Kidney epithelial cell (primary cell): ENCODE measurements at places on chromosomes 11 and 22.

DNA sequence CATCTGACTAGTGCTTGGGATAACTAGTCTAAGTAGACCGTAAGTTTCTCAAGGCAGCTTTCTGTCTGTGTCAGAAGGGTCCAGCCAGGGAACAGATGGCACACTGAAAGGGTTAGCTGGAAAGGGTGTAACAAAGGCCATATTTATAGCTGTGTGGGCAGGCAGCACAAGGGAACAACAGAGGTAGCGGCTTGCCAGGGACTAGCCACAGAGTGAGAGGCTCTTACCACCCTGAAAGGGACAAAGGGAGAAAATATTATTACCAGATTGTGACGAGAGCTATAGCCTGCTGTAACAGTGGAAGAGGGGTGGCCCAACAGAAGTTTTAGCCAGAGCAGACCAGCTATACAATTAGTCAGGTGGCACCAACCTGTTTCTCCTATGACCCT lies 129.4 kb downstream of the CCDC34 start:
- no peak for DNase-seq

- peak; percentile 56 for DNase-seq
Measured at GRCh38 chr22:37121887-37122591, 12.5 kb upstream of the TMPRSS6 start.

- DNase-seq = no peak
Measured at GRCh38 chr11:82998697-82999096, 73.0 kb downstream of the RAB30 start.

GRCh38 chr11:22244986-22245592 lies 52.2 kb downstream of the ANO5 start:
- peak; percentile 12 for DNase-seq

DNA sequence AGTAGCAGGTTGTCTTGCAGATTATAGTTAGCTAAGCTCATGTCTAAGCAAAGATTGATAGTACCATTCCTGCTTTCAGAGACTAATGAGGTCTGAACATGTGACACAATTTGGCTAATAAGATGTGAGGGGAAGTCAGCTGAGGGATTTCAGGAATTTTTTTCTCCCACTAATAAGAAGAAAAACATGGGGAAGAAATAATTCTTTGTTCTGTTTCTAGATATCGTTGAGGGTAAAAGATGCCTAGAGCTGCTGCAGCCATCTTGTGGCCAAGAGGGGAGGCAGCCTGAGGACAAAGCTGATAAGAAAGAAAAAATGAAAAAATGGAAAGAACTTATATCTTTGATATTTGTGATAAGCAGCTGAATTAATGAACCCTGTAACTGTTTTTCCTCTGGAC lies 1334.4 kb downstream of the LRRC4C start:
- no peak for DNase-seq

- peak; percentile 35 for DNase-seq
Measured at GRCh38 chr11:86193297-86194095, 51.1 kb upstream of the EED start.

GRCh38 chr11:61046833-61047232 lies 55.5 kb upstream of the CD5 start:
- DNase-seq = no peak

DNA sequence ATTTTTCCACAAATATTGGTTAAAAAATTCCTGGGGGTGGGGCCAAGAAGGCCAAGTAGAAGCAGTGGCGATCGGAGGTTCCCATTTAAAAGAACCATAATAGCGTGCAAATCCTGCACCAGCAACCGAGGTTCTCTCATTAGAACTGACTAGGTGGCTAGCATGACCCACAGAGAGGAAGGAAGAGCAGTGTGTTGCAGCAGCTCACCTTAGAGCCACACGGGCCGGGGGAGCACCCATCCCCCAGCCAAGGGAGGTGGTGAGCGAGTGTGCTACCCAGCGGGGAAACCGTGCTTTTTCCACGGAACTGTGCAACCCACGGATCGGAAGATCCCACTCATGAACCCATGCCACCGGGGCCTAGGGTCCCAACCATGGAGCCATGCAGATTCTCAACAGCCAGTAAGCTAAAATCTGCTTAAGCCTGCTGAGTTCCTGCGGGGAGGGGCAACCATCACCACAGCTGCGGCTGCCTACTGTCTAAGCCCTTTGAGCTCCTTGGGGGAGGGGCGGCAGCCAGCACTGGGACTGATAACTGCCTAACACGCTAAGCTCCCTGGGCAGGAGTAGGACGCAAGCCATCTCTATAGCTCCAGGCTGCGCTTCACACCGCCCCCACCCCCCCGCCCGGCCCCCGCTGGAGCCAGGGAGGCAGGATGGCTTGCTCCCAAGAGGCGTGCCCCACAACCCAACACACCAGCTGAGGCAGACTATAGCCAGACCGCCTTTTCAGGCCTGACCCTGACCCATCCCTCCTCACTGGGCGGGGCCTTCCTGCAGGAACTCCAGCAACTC lies 21.0 kb upstream of the HTATIP2 start:
- DNase-seq = no peak

DNA sequence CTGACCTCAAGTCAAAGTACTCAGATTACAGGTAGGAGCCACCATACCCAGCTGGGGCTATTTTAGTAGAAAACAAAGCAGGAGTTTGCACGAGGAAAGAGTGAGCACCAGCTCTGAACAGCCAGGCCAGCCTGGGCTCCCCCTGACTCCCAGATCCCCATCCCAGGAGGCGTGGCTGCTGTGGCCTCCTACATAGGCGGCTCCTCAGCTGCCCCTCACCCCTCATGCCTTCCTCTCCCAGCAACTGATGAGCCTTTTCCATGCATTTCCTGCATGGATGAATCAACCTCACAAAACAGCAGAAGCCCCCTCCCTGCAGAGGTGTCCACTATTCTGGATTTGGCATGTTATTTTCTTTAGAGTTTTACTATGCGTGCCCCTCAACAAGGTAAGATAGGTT lies 10.5 kb upstream of the FLRT1 start:
- no peak for DNase-seq

- DNase-seq = no peak
Measured at GRCh38 chr11:103700622-103701021, 335.8 kb upstream of the DDI1 start.

DNA sequence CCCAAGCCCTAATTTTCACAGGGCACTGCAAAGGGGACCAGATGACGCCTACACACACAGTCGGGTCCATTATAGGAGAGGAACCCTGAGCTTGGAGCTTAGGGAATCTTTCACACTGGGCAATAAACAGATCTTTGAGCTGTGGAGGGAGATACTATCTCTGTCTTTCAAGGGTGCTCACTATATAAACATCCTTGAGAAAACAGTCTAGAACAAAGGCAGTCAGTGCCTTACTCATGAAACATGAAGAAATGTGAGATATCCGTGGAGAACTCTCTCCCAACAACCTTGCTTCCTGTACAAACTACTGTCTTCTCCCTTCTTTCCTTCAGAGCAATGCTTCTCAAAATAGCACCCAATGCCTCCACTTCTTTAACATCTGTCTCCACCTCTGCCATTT lies 109.0 kb upstream of the APOA1 start:
- DNase-seq = no peak

DNA sequence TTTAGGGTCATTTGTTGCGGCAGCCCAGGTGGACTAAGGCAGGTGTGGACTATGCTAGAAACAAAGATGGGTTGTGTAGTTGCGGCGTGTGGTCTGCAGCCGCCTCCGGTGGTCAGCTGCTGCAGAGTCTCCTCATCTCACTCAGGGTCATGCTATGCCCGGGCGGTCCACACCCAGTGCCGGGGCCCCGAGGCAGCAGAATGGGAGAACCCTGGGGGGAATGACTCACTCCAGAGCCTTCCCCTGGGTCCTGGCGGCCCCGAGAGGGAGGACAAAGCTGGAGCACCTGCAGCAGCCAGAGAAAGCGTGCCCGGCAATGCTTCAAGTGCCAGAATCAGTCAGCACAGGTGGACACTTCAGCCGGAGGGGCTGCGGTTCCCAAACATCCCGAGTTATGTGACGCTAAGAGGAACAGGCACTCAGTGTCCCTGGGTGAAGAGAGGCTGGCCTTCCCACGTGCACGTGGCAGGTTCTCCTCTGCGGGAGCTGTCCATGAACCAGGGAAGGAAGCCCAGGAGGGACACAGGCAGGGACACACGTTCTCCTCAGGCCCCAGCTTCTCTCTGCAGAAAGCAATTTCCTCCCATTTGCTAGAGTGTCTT lies 289.6 kb upstream of the B3GAT1 start:
- no peak for DNase-seq

- DNase-seq = peak; percentile 94
Measured at GRCh38 chr11:119615003-119615881, 113.8 kb downstream of the NECTIN1 start.

DNA sequence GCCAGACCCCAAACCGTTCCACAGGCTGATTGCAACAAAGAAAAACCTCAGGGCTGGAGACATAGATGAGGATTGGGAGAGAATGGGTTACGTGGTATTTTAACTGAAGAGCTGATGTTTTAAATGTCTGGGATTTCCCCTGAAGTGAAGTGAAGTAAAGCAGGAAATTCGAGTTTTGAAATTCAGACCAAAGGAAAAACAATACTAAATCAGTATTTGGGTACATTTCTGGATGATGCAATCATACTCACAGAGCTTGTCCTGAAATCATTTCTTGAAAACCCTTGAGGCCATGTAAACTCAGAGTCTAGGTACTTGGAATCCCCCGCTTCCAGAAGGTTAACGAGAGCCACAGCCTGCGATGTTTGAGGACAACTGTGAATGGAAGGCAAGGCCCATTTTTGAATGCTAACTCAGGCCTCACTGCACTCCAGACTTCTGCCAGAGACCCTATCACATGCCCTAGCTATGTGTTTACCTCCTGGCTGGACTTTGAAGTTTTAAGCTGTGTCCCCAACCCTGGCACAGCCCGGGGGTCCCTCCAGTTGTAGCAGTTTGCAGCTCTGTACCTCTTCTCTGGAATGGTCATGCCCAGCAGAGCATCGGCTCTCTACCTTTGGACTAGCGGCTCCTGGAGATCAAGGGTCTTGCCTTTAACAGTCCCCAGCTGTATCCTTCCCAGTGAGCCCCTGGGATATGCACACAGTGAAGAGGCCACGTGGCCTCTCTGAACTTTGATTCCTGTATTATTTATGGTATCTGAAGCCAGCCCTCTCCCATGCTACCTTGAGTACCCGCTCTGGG lies 5.4 kb upstream of the FTH1 start:
- peak; percentile 80 for DNase-seq

GRCh38 chr11:116343270-116343669 lies 429.5 kb downstream of the BUD13 start:
- no peak for DNase-seq

DNA sequence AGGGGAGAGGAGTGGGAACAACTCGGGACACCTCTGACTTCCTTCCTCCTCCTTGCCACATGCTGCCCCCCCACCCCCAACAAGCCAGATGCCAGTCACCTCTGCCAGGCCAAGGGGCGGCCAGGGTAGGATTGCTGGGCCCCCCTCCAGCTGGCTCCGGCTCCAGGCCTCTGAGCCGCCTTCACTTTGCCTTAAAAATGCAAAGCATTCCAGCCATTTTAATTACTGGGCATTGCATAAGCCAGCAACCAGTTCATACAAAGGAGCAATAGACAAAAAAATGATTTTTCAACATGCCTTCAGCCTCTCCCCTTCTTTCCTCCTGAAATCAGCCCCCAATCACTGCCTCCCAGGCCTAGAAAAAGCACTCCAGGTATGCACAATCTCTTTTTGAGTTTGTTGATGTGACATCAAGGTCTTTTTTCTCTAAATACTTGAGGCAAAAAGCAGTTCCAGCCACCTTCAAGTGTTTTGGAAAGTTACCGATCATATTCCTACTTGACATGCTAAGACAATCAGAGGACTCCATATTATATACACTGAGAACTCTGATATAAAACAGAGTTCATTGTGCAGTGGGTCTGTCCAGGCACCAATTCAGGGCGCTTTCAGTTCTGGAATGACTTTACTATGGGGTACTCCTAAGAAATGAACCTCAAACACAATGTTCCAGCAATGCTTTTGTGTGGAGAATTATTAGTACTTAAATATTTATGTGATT lies 12.4 kb upstream of the TIMP3 start:
- no peak for DNase-seq

GRCh38 chr11:8650401-8650990 lies 32.0 kb downstream of the TRIM66 start:
- no peak for DNase-seq

GRCh38 chr11:18229501-18229900 lies 7.1 kb downstream of the SAA4 start:
- no peak for DNase-seq

DNA sequence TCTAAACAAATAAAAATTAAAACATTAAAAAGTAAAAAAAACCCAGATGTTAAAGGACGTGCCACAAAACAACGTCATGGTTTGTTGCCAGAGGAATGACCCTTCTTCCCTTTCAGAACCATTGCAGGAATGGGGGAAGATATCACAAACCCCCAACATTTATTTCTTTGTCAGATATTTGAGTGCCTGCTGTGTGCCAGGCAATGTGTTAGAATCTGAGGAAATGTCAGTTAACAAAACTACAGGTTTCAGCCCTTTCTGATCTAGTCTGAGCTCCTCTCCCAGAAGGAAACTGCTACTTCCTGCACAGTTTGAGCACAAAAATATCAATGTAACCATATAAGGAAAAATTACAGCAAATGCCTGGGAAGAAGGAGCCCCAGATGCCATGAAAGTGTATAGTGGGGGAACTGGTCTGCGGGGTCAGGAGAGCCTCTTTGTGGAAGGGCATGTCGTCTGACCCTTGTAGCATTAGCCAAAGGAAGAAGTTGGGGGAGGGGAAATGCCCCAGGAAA lies 7.1 kb upstream of the NHERF4 start:
- no peak for DNase-seq

DNA sequence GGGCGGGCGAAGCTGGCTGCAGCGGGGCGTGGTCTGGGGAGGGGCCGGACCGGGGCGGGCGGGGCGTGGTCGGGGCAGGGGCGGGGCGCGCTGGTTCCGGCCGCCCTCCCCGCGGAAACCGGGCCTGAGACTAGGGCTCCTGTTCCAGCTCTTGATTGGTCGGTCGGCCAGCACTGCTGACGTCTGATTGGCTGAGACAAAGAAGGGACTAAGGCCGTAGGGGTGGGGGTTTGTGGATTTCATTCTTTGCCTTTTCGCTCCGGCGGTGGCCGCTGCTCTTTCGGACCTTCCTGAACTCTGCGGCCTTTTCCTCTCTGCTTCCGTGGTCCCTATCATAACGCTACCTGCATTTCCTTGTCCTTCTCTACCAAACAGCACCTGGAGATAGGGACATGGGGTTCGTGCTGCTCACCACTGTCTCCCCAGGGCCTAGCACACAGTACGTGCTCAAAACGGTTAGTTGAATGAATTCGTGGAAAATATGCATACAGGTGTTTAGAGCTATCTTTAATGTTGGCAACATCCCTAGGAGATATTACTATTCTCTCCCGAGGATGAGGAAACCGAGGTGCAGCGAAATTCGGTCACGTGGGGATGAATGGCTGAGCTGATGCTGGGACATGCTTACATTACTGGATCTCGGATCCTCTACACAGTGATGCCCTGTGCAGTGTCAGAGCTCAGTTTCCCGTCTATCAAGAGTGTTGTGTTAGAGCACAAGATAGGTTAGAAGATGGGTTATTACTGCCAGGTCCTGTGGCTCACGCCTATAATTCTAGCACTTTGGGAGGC lies 62.8 kb downstream of the NFAM1 start:
- peak; percentile 58 for DNase-seq

DNA sequence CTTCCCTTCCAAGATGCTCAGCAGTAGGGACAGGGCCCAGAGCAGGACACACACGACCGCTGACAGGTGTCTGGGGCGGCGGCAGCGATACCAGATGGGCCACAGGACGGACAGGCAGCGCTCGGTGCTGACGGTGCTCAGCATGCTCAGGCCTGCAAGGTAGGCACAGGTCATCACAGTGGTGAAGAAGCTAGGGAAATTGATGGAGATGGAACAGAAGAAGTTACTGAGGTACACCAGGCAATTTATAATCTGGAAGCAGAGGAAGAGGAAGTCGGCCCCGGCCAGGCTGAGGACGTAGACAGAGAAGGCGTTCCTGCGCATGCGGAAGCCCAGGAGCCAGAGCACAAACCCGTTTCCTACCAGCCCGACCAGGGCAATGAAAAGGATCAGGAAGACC lies 4.6 kb downstream of the MRGPRX2 start:
- no peak for DNase-seq
